CD4-positive, CD25-positive, alpha-beta regulatory T cell (primary cell): ENCODE measurements at places on chromosomes 2 and 18. TPM values are rescaled to one million over a fixed set of nuclear protein-coding genes. Genes with fewer than 3 reads are reported as not detected.
A peak's percentile ranks its signal among the peaks of the same experiment; 100 is the strongest.

Gene ASAP2
- 1.5 TPM for total RNA-seq

- H3K4me1 ChIP-seq: peaks cover 7% of the 10 kb centered on the region
- H3K4me3 ChIP-seq: no peak overlapping the region
- no peaks in the 10 kb centered on the region for H3K27me3 ChIP-seq
These were observed 12.8 kb downstream of the SLC30A3 start for GRCh38 chr2:27249891-27250651.

Gene LIPG
- not detected for total RNA-seq

DNA sequence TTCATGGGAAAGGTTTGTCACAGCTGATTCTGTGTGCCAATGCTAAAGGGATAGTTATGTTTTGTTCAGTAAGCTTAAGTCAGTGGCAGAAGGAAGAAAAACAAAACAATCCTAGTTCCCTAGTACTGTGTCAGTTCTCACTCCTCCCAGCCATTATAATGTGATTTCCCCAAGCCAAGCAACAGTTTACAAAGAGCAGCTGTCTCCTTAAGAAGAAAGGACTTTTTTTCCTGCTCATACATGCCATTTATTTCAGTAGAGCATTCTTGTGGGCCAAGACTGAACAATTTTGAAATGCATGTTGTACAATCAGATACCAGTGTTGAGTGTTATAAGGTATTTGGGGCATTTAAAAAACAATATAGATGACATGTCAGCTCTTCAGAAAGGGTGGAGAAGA lies 52.1 kb downstream of the NEMP2 start:
- no peak overlapping the region for H3K4me3 ChIP-seq
- no peak overlapping the region for H3K27ac ChIP-seq
- no peaks in the 10 kb centered on the region for H3K4me1 ChIP-seq
- peaks cover 7% of the 10 kb centered on the region for H3K36me3 ChIP-seq
- no peaks in the 10 kb centered on the region for H3K27me3 ChIP-seq

DNA sequence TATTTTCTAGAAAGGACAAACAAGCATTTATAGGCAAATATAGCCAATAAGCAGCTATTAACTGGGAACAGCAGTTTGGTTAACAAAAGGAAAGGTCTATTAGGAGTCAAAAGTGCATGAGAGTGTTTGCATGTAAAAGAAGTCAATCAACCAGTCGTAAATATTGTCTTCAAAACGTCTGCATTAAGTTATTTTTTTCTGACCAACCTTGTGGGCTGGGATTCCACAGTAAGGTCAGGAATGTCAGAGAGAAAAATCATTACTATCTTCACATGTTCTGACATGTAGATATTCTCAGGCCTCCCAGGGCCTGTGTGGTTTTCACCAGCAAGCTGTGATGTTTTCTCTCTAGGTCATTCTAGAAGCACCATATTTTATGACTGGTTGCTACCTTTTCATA lies 922.5 kb downstream of the SUCLG1 start:
- no peak overlapping the region for H3K4me3 ChIP-seq
- no peaks in the 10 kb centered on the region for H3K27me3 ChIP-seq
- no peak for DNase-seq
- no peaks in the 10 kb centered on the region for H3K36me3 ChIP-seq
- H3K27ac ChIP-seq: no peak overlapping the region

DNA sequence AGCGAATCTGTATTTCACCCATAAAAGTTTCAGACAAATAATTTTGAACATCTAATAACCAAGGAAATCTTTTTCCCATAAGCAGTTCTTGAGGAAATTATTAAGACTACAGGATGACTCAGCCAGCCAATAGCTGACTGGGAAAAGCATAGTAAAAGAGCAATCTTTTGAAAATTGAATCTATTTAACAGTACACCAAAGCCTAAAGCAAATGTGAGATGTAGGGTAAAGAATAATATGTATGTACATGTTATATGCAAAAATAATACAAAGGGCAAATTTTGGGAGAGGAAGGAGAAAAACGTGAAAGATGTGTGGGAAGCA lies 12.6 kb upstream of the KDSR start:
- H3K36me3 ChIP-seq: no peaks in the 10 kb centered on the region
- no peak for DNase-seq
- no peak overlapping the region for H3K27ac ChIP-seq
- peaks cover 4% of the 10 kb centered on the region for H3K4me1 ChIP-seq
- peaks cover 2% of the 10 kb centered on the region for H3K27me3 ChIP-seq

DNA sequence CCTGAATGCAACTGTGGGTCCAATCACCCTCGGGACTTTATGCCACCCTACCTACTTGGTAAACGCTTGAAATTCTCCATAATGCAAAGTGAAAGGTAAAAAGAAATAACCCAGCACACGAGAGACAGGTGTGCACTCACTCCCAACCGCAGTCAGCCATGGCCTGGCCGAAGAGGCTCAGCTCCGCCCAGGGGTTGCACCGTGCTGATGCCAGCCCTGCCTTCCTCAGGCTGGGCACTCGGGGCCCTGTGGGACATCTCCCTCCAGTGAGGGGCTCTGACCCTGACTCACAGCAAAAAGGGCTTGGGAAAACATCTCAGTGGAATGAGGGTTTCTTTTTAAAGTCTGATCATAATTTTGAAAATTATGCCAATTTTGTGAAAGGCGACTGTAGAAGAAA lies 13.3 kb downstream of the SLC66A2 start:
- no peaks in the 10 kb centered on the region for H3K4me1 ChIP-seq
- DNase-seq: no peak
- H3K27ac ChIP-seq: no peak overlapping the region
- H3K36me3 ChIP-seq: peaks cover 68% of the 10 kb centered on the region
- no peaks in the 10 kb centered on the region for H3K27me3 ChIP-seq
- no peak overlapping the region for H3K4me3 ChIP-seq

Gene LINC00305
- total RNA-seq: not detected

Gene CRYGD
- 0.69 TPM for total RNA-seq

DNA sequence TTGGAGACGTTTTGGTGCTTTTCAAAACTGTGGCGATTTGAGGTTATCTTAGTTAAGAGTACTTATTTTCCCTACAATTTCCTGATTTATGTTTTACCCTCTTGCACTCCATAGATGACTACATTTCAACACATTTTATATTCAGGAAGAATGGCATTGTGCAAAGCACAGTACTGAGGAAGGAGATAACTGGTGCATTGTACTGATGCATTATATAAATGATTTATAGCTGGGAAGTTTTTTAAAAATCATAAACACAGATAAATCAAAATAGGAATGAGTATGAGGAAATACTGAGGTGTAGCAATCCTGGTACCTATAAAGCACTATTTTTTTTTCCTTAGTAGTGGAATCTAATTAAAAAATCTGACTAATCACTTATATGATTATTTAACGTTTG lies 5.6 kb downstream of the REL start:
- no peak for DNase-seq
- H3K27ac ChIP-seq: peak overlapping the region; percentile 100
- H3K4me1 ChIP-seq: peaks cover 47% of the 10 kb centered on the region
- no peaks in the 10 kb centered on the region for H3K27me3 ChIP-seq
- H3K36me3 ChIP-seq: peaks cover 11% of the 10 kb centered on the region

DNA sequence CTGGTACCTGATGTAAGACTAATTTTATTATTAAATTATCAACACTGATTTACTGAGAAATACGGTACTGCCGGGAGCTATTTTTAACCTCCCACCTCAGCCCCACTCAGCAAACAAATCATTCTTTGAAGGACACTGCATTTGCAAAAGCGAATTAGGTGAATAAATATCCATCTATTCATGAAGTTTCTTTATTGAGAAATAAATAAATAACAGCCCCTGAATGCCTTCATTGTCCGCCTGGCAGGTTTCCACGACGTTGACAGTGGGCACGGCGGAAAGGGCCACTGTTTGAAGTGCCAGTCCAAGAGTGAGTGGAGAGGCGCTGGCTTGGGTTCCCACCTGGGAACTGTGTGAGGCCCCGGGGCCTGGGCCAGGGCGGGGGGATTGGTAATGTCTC lies 15.7 kb downstream of the C1QL2 start:
- H3K4me3 ChIP-seq: no peak overlapping the region
- no peaks in the 10 kb centered on the region for H3K27me3 ChIP-seq
- no peaks in the 10 kb centered on the region for H3K4me1 ChIP-seq
- H3K36me3 ChIP-seq: no peaks in the 10 kb centered on the region

Gene RNASEH1
- 30.3 TPM for total RNA-seq

DNA sequence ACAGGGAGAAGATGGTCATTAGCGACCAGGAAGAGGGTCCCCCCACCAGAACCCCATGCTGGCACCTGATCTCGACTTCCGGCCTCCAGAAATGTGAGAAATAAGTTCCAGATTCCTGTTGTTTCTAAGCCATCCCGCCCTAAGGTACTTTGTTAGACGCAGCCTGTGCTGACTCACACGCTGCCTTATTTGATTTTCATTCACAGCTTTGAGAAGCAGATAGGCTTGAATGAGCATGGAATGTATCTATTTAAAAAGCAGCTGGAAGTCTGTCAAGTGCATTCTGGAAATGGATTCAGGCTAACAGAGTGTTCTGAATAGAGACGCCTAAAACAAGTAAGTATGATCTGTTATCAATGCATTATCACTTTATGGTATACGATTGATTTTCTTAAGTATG lies 8.3 kb upstream of the IL1R2 start:
- H3K27me3 ChIP-seq: no peaks in the 10 kb centered on the region
- no peak overlapping the region for H3K4me3 ChIP-seq
- H3K36me3 ChIP-seq: no peaks in the 10 kb centered on the region
- no peak overlapping the region for H3K27ac ChIP-seq
- no peak for DNase-seq
- H3K4me1 ChIP-seq: no peaks in the 10 kb centered on the region

Gene SKA1
- 2.2 TPM for total RNA-seq
